ENCODE measurements at places on chromosomes 4 and X. TPM values are rescaled to one million over a fixed set of nuclear protein-coding genes. Genes with fewer than 3 reads are reported as not detected.

DNA sequence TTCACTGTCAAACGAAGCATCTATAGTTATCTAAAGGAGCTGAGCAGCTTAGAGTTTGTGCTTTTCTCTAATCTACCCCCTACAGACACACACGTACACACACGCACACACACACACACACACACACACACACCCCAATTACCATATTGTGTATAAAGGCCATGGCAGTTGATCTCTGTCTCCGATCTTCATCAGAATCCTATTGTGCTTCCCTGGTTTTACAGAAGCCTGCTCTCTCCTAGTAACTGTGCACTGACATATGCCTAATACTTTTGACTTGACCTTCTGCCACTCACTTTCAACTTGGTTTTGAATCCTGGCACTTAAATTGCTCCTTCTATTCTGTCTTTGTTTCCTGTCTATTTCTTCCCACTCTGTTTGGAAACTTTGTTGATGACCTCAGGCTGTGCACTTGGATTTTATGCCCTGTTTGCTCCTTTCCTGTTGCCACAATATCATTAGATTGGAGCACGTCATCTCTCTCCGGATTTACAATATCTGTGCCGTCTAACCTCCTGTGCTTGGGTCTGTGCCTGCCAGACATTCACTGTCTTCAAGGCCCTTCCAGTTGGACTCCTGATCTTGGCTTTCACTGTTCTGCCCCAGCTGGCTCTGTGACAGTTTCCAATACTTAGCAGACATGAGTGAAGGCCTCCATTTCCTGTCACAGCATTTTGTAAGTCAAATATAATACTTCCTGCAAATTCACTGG, 928.1 kb downstream of the FAT4 start:
- no peak overlapping the region for H3K4me3 ChIP-seq
- no peak overlapping the region for H3K27ac ChIP-seq
- peak; percentile 18 for DNase-seq
- H3K36me3 ChIP-seq: no peaks in the 10 kb centered on the region
- no peaks in the 10 kb centered on the region for H3K4me1 ChIP-seq
- no peaks in the 10 kb centered on the region for H3K27me3 ChIP-seq

- H3K4me1 ChIP-seq: no peaks in the 10 kb centered on the region
- DNase-seq: no peak
- no peak overlapping the region for H3K27ac ChIP-seq
- no peak overlapping the region for H3K4me3 ChIP-seq
These were observed 958.0 kb upstream of the PCDH7 start for GRCh38 chr4:29762151-29762550.

GRCh38 chrX:150544222-150544787, 24.1 kb upstream of the MTM1 start:
- no peaks in the 10 kb centered on the region for H3K27me3 ChIP-seq
- no peak overlapping the region for H3K27ac ChIP-seq
- peaks cover 16% of the 10 kb centered on the region for H3K4me1 ChIP-seq
- no peaks in the 10 kb centered on the region for H3K36me3 ChIP-seq
- H3K4me3 ChIP-seq: no peak overlapping the region

DNA sequence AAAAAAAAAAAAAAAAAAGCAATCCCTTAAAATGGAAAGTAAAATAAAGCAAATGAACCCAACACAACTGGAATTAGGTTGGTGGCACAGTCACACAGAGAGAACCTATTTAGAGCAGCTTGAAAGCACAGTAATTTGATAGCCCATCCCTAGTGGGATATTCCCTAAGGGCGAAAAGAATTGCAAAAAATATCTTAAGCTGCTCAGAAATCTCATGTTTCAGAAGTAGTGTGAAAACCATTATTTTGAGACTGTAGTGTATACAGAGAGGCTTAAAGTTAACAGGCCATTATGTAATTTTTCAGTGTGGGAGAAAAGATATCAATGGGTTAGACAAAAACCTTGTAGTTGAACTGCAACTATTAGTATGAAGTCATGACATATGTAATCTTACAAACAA, 40.0 kb upstream of the DHX15 start:
- no peak overlapping the region for H3K4me3 ChIP-seq
- no peak for DNase-seq
- H3K36me3 ChIP-seq: no peaks in the 10 kb centered on the region
- H3K4me1 ChIP-seq: no peaks in the 10 kb centered on the region

DNA sequence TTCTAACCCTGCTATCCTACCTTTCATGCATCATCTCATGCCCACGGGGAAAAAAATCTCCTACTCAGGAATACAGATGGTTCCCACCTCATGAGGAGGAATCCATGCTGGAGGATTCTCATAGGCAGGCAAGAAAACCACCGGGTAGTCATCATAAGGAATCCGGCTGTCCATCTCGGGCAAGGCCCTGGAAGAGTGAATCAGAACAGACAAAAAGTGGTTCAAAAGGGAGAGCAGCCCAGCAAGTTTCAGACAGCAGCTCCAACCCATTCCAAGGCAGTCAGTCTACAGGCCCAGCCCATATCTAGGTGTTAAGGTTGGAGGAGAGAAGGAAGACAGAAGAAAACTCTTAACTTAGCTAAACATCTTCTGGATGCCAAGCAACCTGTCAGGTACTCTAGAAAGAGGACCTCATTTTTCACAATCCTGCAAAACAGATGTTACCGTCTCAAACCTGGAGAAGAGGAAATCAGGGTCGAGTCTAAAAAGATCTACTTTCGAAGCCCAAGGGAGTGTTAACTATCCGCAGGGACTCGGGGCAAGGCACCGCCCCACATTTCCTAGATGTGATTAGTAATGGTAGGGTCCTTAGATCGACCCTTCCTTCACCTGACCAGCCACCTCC, 447 bp downstream of the PDZD11 start:
- no peak for DNase-seq

Gene DRP2
- total RNA-seq: 0.21 TPM

Gene FAT1
- 4.7 TPM for total RNA-seq

Gene NAP1L5
- total RNA-seq: 5.0 TPM
